ENCODE measurements at places on chromosomes 11 and 22.
A peak's percentile ranks its signal among the peaks of the same experiment; 100 is the strongest.

DNA sequence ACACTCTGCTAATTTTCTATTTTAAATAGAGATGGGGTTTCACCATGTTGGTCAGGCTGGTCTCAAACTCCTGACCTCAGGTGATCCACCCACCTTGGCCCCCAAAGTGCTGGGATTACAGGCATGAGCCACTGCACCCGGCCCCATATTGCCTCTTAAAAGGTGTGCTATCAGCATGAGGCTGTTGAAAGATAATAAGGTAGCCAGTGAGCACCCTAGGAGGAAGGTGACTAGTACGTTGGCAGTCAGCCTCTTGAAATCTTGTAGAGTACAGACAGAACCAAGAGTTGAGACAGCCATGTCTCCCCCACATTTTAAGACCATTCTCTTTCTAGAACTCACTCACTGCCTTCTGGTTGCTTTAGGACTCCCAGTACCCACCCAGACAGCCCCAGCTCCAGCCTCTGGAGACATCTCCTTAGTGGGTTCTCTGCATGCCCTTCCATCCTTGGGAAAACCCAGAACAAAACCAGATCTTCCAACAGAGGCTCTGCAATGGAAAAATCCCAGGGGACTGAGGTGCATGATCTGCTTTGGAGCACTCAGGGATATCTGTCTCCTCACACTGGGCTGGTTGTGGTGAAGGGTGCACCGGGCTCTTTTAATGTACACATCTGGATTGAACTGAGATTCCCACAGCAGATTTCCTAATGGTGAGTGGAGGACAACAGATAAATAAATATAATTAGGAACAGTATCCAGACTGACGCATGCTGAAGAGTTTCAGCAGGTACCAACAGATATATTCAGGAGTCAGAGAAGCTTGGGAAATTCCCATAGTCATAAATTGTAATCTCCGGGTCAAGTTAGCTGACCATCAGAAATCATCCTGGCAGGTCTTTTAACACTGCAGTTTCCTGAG, 49.4 kb downstream of the LRRC74B start:
- no peak for DNase-seq

GRCh38 chr11:119505861-119506260, 82.9 kb upstream of the THY1 start:
- DNase-seq = no peak

GRCh38 chr22:43109921-43110443, 568 bp upstream of the BIK start:
- no peak for DNase-seq

GRCh38 chr11:21465203-21465602, 727.7 kb upstream of the ANO5 start:
- no peak for DNase-seq

DNA sequence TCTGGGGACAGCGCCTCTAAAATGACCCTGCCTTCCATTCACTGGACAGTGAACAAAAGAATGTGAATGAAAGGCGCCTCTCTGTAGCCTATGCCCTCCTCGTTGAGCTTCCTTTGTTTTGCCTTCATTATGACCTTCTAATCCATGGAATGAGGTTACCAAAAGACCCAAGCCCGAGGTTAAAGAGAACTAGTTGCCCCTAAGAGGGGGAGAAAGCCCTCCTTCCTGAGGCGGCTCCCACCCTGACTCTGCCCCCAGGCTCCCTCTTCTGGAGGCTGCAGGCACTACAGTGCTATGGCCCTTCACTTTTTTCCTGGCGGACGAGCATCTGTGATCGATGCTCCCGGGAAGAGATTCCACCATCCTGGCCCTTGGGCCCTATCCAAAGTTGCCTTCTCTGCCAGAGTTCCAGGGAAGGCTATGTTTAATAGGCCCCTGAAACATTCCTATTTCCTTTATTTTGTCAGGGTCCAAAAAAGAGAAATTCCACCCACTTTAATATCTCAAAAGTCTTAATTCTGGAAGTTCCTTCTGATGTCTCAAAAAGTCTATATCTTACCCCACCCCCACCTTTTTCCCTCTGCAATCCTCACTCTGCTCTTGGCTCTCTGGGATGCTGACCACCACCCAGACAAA, 147.3 kb downstream of the FEZ1 start:
- DNase-seq = peak; percentile 17

DNA sequence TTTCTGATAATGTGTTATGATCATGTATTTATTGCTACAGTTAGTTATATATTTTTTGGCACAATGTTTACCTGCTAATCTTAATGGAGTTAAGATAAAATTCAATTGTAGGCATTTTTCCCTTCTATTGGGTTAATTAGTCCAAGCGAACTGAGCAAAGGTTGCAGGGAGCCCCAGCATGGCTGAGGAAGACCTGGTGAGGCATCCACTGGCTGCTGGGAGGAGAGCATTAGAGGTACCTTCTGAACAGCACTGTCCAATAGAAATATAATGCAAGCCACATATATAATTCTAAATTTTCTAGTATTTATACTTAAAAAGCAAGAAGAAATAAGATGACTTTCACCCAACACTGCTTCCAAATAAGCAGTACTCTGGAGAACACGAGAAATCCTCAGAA, 689 bp upstream of the TMEM126A start:
- no peak for DNase-seq

DNA sequence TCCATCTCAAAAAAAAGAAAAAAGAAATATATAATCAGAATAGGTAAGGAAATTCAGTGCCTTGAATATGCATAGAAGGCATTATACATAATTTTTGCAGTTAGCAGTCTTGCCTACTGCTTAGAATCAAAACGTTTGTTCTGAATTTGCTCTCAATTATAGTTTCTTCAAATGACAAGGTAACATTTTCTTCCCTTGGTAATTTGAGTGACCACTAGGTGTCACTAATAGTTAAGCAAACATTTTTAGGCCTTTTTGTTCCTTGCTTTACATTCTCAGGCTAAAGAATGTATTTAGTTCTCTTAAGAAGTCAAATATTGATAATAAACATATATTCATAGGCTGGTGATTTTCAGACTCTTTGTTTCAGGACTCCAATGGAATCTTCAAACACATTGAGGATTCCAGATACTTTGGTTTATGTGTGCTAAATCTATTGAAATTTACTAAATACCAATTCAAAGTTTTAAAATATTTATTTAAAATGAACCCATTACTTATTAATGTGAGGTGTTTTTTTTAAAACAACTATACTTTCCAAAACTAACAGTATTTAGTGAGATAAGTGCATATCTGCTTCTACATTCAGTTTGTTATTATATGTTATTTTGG, 55.0 kb upstream of the DEPDC7 start:
- no peak for DNase-seq

- peak; percentile 30 for DNase-seq
Measured at GRCh38 chr22:40325315-40325714, 21.0 kb upstream of the ADSL start.

DNA sequence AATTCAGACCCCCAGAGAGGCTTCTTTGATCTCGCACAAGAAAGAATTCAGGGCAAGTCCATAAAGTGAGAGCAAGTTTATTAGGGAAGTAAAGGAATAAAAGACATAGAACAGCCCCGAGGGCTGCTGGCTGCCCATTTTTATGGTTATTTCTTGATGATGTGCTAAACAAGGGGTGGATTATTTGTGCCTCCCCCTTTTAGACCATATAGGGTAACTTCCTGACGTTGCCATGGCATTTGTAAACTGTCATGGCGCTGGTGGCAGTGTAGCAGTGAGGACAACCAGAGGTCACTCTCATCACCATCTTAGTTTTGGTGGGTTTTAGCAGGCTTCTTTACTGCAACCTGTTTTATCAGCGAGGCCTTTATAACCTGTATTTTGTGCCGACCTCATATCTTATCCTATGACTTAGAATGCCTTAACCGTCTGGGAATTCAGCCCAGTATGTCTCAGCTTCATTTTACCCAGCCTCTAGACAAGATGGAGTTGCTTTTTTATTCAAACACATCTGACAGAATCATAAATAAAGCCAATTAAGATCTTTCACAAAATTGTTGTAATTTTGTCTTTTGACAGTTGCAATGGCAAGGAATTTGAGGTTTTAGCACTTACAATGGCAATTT, 7.6 kb downstream of the DDIAS start:
- no peak for DNase-seq

DNA sequence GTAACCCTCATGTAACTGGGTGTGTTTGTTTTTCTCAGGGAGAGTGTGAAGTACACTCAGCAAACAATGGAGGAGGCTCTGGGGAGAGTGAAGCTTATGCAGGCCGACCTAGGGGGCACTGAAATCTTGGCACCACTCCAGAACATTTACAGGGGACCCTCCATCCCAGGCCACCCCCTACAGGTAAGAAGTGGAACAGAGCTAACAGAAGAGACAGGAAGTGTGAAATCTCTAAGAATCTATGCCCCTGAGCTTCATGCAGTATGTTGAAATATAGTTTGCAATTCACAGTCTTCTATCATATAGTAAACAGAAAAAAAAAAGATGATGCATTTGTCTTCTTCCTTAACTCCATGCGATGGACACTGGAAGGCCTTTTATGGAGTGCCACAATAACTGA, 8.4 kb downstream of the VWA5A start:
- DNase-seq = no peak

- DNase-seq = no peak
Measured at GRCh38 chr11:2885017-2885677, 428 bp downstream of the CDKN1C start.

GRCh38 chr22:46149512-46150033, 753 bp upstream of the PPARA start:
- no peak for DNase-seq

DNA sequence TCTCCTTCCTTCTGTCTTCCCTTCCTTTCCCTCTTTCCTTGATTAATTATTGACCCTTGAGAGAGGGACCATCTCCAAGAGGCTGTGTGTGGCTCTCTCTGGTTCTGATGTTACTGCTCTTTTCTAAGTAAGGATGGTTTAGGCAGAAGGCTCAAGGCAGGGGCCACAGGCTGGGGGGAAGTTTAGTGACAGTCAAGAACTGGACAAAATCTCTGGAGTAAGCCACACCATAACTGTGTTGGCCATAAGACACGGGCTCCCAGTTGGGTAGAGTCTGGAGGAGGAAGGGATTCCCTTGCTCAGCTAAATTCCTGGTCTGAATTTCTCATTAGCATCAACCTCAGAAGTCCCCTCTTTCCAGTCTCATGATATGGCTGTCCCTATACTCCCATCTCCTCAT, 74.7 kb downstream of the BUD13 start:
- DNase-seq = no peak

DNA sequence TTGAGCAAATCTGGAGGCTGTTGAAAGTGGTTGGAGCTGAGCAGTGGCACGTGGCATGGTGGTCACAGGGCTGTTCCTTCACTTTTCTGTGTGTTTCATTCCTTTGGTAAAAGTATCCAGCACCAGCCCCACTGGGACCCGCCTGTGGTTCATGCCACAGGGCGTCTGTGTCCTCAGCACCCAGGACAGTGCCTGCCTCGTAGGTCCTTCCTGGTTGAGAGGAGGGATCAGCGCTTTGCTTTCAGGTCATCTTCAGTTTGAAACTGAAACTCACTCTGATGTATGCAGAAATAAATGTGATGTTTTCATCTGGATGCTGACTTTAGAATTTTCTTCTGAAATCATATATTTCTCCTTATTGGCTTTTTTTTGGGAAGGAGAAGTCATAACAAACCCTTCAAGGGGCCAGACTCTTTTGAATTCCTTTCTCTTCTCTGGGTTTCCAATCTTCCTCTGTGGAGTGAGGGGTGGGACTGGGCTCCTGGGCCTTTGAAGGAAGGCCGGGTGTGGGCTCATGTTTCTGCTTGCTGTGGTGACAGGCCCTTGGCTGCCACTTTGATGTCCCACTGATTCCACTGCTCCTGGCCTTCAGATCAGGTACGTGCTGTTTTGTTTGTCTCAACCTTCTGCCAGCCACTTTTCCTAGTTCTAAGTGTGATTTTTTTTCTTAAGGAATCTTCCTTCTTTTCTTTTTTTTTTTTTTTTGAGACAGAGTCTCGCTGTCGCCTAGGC, 26.2 kb downstream of the TBC1D22A start:
- no peak for DNase-seq

DNA sequence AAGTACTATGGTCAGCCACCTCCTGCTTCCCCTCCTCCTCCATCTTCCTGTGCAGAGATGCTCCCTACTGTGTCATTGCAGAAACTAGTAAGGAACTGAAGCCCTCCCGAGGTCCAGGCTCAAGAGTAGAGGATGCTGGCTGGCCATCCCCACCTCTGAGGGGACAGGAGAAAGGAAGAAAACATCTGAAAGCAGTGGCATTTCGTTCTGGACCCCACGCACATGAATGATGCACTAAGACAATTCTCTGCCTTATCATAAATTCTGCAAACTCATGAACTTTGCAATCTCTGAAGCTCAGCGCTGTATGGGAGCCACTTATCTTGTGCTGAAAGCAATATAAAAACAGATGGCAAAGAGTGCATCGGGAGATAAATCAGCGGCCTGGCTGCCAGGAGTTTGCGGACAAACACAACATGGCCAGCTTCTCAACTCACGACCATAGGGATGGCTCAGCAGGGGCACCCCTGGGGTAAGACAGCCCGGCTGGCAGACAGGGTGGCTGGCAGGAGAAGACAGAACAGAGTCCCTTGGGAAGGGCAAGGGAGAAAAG, 306.4 kb downstream of the NXPE2 start:
- DNase-seq = no peak

- no peak for DNase-seq
Measured at GRCh38 chr11:93072229-93072914, 102.9 kb downstream of the MTNR1B start.

All from activated naive CD8-positive, alpha-beta T cell treated with anti-CD3 and anti-CD28 coated beads, Interleukin-2, amount 50 U/mL, for 16 hours (primary cell).